ENCODE measurements at places on chromosomes 3 and 15.
A peak's percentile ranks its signal among the peaks of the same experiment; 100 is the strongest.

DNA sequence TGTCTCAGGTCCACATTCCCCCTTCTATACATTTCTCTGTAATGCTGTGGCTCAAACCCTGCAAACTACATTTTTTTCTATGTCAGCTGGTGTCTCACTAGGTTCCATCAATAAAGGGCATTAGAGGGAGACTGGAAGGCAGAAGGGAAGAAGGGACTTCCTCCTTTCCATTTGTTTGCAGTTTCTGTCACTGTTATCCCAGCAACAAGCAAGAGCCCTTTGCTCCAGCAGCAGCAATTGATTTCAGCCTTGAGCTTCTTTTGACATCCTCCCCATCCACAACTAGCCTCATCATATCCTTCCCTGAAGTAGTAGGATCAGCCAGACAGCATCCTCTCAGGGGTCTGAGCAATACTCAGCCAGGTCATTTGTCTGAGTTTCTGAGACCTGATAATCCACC is 5.3 kb upstream of the NCK1 start:
- no peak for DNase-seq

GRCh38 chr15:40358471-40359353 is 693 bp downstream of the DISP2 start:
- DNase-seq, result no peak

DNA sequence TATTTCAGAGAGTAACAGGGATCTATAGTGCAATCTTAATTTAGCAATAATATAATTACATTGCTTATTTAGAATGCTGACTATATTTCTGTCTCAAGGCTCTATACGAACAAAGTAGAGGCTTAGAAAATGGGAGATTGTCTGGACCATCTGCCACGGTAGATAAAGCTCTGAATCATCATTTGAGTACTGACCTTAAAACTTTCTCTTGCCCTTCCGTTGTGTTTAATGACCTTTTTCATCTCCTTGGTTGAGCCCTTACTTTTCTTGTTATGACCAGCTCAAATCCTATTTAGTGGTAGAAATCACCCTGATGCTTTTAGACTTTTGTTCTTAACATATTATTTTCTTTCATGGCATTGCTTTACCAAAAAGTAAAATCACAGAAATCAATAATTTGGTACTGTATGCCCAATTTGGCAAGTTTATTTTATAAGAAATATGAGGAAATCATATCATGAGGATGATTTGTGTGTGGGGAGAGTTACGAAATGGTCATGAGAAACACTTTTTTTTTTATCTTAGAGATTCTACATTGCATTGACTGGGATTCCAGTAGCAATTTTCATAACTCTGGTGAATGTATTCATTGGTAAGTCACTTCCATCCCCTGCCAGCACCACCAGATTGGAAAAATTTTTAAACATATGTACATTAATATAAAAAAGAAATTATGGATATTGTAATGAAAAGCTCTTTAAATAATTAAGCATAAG is 11.0 kb downstream of the NDUFB5 start:
- DNase-seq, result no peak

- DNase-seq, result peak; percentile 91
These were observed at the start of gene SLC25A26 for GRCh38 chr3:66220602-66221377. SLC25A26 (plus strand) TSS chr3:66221001; CDS start chr3:66221095, 94 bp downstream.

GRCh38 chr3:152879130-152879789 is 44.3 kb downstream of the P2RY1 start:
- DNase-seq, result no peak

- no peak for DNase-seq
These were observed 14.1 kb downstream of the ATP2C1 start for GRCh38 chr3:130907966-130908365.

DNA sequence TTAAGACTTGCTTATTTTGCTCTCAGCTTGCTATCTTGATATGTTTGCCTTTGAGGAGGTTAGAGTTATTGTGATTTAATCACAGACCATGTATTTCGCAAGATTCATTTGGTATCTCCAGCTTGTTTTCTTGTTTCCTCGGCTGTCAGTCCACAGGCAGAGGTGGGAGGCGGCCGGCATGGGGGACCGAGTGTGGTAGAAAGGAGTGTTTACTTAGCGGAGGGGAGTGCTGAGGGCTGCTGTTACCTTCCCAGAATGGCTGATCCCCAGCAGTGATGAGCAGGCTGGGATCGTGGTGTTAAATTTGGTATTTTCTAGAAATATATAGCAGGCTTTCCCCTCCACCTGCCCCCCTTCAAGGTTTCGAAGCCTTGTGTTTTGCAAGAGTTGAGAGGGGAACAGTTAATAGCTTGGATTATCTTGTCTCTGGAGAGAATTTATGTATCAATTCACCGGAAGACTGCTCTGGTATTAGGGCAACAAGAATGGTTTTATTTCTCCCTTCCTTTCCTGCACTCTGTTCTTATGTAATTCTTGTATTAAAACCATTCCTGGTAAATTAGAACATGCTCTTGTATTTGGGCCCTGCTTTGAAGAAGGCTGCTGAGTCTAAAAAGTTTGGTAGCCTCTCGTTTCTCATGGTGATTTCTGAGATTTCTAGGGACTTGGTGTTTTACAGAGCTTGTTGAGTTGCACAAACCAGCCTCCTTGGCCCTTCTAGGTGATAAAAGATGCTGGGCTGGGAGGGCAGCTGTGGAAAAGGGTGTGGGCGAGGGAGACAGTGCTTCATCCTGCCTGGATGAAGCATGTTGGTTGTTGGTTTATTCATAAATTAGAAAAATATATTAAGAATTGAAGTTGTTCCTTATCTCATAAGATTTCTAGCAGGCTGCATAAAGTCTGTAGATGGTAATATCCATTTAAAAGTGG is 151.4 kb downstream of the IGF1R start:
- DNase-seq, result no peak

GRCh38 chr15:29873264-29873663 is 51.0 kb upstream of the TJP1 start:
- no peak for DNase-seq

GRCh38 chr3:149152420-149152819 is 23.0 kb downstream of the HPS3 start:
- no peak for DNase-seq

DNA sequence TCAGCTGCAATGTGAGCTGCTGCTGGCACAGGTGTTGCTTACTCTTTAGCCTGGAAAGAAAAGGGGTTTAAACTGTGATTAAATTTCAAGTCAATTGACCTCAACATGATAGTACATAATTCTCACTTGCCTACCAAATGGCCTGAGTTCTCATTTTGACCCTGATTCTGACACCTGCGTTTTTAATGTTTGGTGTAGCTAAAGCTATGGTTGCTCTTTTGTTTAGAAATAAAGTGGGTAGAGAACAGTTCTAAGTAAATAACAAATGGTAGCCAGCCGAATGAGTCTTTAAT is 100.8 kb upstream of the SOX2 start:
- no peak for DNase-seq

DNA sequence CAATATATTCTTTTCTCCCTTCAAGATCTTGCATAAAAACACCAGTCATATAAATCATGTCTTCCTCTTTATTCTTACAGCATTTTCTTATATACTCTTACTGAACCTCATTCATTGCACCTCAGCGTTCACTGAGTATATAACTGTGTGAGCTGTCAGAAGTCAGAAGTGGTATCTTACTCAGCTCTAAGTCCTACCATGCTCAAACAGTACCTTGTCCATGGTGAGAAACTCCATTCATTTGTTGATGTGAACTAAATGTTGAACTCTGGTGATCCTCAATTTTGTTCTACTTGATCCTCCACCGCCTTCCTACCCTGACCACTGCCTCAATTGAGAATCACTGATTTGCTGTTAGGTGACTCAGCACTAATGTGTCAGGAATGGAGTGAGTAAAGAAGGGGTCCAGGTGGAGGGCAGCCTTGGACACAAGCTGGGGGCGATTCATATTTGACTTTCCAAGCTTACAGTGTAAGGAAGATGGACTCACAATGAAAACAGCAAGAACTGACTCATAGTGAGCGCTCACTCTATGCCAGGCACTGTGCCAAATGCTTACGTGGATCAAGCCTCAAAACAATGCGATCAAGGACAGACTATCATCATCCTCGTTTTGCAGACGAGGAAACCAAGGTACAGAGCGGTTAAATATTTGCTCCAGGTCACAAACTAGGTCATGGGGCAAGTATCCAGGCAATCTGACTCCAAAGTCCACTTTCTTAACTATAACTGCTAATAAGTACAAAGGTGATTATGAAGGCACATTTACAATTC is 13.5 kb upstream of the ZFYVE19 start:
- DNase-seq, result peak; percentile 54

- DNase-seq, result no peak
These were observed at the start of gene CHST2 for GRCh38 chr3:143119009-143119914. CHST2 (plus strand) TSS chr3:143119771; CDS start chr3:143120817, 1,046 bp downstream.

GRCh38 chr3:127135241-127136023 is 57.5 kb upstream of the PRR23E start:
- DNase-seq, result peak; percentile 24

DNA sequence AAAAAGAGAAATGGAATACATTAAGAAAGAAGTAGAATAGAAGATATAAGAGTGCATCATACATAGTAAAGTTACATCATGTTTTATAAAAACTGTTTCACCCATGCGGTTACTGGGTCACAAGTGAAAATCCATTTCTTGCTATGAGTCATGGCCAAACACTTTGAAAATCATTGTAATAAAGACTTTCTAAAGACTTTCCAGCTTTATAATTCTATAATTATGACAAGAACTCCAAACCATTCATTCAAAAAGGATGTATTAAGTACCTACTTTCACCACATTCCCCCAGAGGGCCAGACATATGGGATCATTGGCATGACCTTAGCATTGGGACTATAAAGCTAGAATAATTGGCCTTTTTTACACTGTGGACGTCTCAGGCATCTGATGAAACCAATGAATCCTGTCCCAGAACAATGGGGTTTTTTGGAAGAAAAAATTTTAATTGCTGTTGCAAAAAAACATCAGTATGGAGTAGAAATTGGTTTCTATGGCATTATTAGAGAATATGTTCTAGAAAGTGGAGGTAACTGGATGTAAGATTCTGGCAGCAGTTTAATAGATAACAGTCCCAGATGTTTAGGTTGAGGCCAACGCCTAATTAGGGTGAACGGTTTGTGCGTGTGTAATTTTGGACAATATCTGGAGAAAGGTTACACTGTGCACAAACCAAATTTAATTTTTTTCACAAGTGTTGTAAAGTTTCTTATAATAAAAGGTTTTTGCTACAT is 3.3 kb upstream of the SKIC8 start:
- DNase-seq, result no peak

- no peak for DNase-seq
These were observed 131.5 kb upstream of the SATB1 start for GRCh38 chr3:18556503-18557135.

DNA sequence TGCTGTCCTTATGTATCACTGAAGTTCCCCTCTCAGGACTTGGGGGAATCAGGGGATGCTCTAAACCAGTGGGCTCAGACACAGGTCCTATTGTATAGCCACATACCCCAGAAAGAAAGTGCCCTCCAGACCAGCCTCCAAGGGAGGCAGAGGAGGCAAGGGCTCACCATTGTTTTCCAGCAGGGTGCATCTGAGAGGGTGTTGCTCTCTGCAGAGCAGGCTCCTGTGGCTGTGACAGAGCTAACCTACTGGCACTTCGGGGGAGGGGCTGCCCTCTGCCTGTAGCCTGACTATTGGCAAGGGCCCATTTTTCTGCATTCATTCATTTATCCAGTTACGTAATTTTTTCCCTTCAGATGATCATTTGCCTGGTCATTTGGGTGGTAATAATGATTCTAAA is 39.9 kb downstream of the EEFSEC start:
- DNase-seq, result no peak

- no peak for DNase-seq
These were observed 51.9 kb downstream of the ROBO2 start for GRCh38 chr3:77091809-77092208.

GRCh38 chr3:34782871-34783270 is 856.5 kb upstream of the ARPP21 start:
- DNase-seq, result no peak

GRCh38 chr15:65690778-65691177 is 69.0 kb downstream of the SLC24A1 start:
- no peak for DNase-seq

- no peak for DNase-seq
These were observed 18.2 kb upstream of the CEMIP start for GRCh38 chr15:80760960-80761359.

GRCh38 chr3:132456136-132456535 is 38.8 kb downstream of the DNAJC13 start:
- no peak for DNase-seq

- no peak for DNase-seq
These were observed 50.1 kb downstream of the CALML4 start for GRCh38 chr15:68154923-68155559.

GRCh38 chr3:112362221-112362620 is 29.3 kb downstream of the CD200 start:
- DNase-seq, result no peak

DNA sequence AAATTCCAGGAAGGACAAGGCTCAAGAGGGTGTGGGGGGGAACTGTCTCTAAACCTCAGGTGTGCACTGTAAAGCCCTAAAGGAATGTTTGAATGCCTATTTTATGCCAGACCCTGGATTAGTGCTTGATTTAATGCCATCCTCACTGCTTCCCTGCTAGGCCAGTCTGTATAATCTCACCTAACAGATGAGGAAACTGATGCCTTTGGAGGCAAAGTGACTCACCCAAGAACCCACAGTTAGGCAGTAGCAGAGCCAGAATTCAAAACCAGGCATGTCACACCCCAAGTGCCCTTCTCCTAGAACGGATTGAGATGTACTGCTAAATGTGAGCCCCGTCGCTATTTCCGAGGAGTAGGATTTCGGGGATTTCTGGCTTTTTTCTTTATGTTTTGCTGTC is 7.8 kb downstream of the CAMK1 start:
- DNase-seq, result no peak

DNA sequence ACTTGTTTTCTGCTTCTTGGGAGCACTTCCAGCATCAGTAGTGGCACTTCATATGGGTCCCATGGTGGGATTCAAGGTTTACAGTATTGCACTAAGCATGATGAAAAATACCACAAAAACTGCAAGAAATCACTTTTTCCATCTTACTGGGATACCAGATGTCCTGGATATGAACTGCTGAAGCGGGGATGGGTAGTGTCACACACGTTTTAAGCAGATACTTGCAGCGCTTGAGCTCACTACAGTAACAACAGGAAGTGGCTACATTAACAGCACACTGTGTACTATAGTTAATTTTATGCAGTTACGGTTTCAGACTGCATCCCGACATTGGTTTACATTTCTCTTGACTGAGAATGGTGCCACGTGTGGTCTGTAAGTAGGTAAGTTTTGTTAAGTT is 3.5 kb upstream of the ISG20 start:
- DNase-seq, result no peak

DNA sequence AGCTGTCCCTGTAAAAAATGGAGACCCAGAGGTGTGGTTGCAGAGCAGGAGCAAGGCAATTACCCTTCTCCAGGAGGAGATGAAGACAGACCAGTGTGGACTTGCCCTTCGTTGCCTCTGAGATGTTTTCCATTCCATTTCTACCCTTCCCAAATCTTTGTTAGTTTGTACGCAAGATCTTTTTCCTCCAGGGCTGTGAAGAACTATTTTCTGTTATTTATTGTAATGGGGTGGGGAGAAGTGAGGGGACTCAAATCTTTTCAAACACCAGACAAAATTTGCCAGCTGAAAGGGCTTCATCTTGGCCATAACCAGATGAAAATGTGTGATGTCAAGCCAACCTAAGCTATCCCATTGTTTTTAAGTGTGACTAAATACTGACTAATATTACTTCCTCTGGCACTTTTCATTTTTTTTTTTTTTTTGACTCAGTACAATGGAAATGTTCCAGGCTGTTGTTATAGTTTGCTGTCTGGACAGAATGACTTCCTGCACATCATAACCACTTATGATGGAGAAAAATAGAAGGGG is 271.3 kb upstream of the TPRG1 start:
- no peak for DNase-seq

GRCh38 chr3:193971261-193971751 is 164.6 kb upstream of the HES1 start:
- DNase-seq, result no peak

All from omental fat pad (tissue), 4 donors.